ENCODE measurements at places on chromosomes 4 and X. TPM values are rescaled to one million over a fixed set of nuclear protein-coding genes. Genes with fewer than 3 reads are reported as not detected.

DNA sequence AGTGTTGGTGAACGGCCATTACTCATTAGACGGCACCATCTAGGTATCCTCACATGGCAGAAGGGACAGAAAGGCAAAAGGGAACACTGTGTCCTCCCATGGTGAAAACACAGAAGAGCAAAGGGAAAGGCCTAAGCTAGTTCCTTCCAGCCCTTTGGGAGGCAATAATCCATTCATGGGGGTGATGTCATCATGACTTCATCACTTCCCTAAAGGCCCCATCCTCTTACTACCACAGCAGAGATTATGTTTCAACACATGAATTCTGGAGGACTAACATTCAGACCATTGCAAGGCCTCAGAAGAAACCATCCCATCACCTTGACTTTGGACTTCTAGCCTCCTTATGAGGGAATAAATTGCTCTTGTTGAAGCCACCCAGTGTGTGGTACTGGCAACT, 238.2 kb downstream of the MGST2 start:
- no peak for DNase-seq

The FNIP2 gene
- total RNA-seq: 37.9 TPM

- DNase-seq: no peak
Measured at GRCh38 chrX:139766545-139766983, 58.6 kb upstream of the MCF2 start.

GRCh38 chr4:34245276-34245675, 1999.0 kb downstream of the ARAP2 start:
- DNase-seq: no peak

- no peak for DNase-seq
Measured at GRCh38 chr4:142959173-142959572, 113.1 kb upstream of the INPP4B start.

- no peak for DNase-seq
Measured at GRCh38 chrX:67749536-67749935, 205.7 kb downstream of the AR start.

GRCh38 chrX:123626962-123627361, 105.9 kb downstream of the THOC2 start:
- DNase-seq: no peak

DNA sequence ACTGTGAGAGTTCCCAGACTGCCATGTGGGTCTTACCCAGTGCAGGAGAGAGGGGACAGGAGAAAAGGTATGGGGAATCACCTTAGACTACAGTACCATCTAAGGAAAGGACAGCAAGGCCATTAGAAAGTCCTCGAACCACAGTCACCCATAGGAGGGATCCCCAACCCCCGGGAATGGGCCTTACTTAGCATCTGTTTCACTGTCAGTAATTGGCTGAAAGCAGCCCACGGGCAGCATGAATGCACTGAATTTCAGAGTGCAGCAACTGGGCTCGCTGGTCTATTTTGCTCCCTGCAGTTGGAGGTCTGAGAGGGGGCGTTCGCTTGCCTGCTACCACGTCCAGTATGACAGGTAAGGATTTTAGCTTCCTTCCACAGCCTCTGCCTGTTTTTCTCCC, 50.4 kb upstream of the KLHL8 start:
- DNase-seq: no peak

- no peak for DNase-seq
Measured at GRCh38 chrX:51931566-51932150, 38.2 kb downstream of the MAGED1 start.

Measured in posterior vena cava (tissue), 2 donors.